ENCODE measurements at places on chromosomes 7 and 10.

DNA sequence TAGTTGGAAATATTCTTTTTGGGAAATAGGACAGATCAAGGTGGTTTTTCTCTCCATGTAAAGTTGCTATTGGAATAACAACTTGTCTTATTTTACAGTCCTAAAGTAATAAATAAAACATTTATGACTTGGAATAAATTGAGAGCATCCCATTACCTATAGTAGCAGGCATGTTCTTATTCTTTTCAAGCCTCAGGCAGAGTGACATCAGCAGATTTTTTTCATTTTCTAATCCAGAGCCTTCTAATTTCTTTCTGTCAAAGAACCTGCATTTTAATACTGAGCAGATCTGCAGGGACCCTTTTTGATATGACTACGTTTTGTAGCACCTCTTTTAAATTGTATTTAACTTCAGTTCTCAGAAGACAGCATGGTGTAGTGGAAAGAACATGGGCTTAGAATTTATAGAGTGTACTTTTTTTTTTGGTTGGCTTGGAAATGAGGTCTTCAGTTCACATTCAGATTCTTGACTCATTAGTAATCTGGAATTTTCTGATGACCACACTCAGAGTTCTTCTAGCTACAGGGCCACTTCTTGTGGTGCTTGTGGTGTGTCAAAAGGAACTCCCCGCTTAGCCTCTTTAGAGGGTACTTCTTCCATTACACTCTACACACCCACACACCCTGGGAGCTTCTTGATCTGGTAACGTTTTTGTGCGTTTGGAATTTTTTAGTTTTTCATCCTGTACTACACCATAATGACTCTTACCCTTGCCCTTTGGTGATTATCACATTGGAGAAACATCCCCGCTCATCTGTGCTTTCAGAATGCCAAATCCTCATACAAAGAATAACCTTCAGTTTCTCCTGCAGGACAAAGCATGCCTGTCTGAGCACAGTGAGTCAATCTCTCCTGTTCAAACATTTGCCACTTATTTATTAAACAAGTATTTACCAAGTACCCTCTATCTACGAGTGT is 34.6 kb downstream of the AGK start:
- H3K27me3 ChIP-seq, result no peaks in the 10 kb centered on the region
- H3K36me3 ChIP-seq, result no peaks in the 10 kb centered on the region
- no peak overlapping the region for H3K4me3 ChIP-seq
- H3K27ac ChIP-seq, result no peak overlapping the region

DNA sequence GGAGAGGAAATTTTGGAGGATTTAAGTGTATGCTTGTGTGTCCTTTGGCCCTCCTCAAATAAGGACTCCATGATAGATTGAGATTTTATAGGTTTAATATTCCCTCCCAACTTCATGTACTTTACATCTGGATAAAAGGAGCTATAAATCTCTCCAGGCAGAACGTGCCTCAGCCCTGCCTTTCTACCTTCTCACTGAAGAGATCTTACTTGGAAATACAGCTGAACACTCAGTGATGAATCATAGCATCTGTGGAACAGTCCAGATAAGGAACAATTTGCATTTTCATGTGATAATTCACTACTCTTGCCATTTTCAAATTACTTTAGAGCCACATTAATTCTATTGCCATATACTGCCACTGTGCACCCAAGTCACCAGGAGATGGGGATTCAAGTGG is 364.6 kb upstream of the PODXL start:
- no peak for DNase-seq
- H3K4me3 ChIP-seq, result no peak overlapping the region
- no peaks in the 10 kb centered on the region for H3K36me3 ChIP-seq
- H3K27me3 ChIP-seq, result no peaks in the 10 kb centered on the region
- no peak overlapping the region for H3K27ac ChIP-seq
- no peaks in the 10 kb centered on the region for H3K4me1 ChIP-seq

DNA sequence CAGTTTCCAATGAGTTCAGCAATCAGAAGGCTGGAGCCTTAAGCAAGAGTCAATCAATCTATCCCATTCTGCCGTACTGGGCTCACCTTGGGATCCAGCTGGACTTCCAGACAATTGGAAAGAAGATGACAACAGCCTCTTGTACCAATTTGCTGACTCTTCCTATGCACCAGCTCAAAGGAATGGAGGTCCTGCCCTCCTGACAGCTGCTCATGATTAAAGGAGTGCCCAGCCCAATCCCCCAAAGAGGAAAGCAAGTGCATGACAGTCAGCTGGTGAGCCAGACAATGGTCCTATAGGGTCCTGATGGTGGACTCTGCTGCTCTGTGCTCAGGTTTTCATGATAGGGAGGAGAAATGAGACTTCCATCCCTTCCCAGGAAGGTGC is 25.1 kb downstream of the VSTM4 start:
- H3K4me3 ChIP-seq, result no peak overlapping the region
- no peaks in the 10 kb centered on the region for H3K36me3 ChIP-seq
- no peaks in the 10 kb centered on the region for H3K4me1 ChIP-seq

GRCh38 chr7:18087026-18087686 is 59.5 kb upstream of the PRPS1L1 start:
- DNase-seq, result peak; percentile 14
- H3K4me3 ChIP-seq, result peak overlapping the region; percentile 81
- H3K27ac ChIP-seq, result peak overlapping the region; percentile 66
- peaks cover 38% of the 10 kb centered on the region for H3K27me3 ChIP-seq

- DNase-seq, result no peak
- no peaks in the 10 kb centered on the region for H3K36me3 ChIP-seq
- H3K27ac ChIP-seq, result no peak overlapping the region
- no peaks in the 10 kb centered on the region for H3K4me1 ChIP-seq
- H3K27me3 ChIP-seq, result no peaks in the 10 kb centered on the region
- no peak overlapping the region for H3K4me3 ChIP-seq
Measured at GRCh38 chr10:52768001-52768532, 4.5 kb downstream of the MBL2 start.

DNA sequence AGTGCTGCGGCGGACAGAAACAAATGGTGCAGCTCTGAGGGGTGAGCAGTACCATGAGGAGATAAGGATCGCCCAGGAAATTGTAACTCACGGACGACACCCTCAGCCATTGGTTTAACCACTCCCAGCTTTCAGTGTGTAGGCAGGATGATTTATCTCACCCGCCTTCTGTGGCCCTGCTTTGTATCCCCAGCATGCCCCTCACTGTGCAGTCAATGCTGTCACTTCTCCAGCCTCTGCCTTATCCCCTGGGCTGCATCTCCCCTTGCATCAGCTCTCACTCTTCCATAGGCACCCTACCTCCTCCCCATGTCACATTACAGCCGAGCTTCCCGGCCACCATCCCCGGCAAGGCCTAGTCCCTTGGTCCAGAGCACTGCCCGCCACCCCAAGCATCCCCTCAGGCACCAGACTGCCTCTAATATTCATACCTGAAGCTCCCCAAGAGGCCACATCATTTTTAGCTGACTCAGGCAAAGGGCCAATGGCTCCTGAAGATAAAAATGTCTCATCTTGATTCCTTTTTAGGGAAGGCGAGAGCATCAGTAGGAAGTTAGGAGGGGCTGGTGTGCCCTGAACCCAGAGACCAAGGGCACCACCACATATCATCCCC is 77.1 kb downstream of the CARD11 start:
- H3K36me3 ChIP-seq, result no peaks in the 10 kb centered on the region
- no peaks in the 10 kb centered on the region for H3K4me1 ChIP-seq
- DNase-seq, result no peak
- no peak overlapping the region for H3K27ac ChIP-seq
- H3K4me3 ChIP-seq, result no peak overlapping the region
- no peaks in the 10 kb centered on the region for H3K27me3 ChIP-seq

All from hepatocyte (in vitro differentiated cells).